NCI-H2107 (cell line): ENCODE measurements at places on chromosomes 4 and X.

DNA sequence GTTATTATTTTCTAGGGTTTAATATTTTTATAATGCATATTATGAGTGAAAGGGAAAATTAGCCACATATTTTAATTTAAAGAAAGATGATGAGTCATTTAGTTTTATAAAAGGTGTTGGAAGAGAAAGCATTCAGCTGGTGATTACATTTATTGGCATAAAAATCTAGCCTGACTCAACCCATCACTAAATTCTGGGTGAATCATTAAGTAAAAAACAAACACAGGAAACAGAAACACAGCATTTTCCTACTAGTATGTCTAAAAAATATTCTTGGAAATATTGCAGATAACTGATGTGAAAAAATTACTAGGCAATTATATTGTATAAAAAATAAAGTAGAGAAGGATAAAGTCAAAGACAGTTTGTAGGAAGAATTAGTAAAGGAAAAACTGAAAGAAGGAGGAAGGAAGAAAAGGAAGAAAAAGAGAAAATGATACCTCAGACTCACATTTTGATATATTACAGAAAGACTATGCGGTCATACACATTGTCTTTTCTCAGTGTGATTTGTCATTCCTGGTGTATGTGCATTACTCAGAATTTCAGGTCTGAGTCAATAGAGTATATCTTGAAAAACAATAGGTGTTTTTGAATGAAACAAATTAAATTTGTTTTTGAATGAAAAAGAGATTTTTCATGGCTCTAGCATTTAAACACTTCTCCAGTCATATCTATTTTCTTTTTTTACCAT lies 48.0 kb upstream of the SPOCK3 start:
- no peak for DNase-seq

- DNase-seq = no peak
Observed at GRCh38 chr4:19025031-19025430, 1003.5 kb upstream of the LCORL start.

GRCh38 chr4:143291314-143291713 lies 45.4 kb upstream of the GAB1 start:
- no peak for DNase-seq

DNA sequence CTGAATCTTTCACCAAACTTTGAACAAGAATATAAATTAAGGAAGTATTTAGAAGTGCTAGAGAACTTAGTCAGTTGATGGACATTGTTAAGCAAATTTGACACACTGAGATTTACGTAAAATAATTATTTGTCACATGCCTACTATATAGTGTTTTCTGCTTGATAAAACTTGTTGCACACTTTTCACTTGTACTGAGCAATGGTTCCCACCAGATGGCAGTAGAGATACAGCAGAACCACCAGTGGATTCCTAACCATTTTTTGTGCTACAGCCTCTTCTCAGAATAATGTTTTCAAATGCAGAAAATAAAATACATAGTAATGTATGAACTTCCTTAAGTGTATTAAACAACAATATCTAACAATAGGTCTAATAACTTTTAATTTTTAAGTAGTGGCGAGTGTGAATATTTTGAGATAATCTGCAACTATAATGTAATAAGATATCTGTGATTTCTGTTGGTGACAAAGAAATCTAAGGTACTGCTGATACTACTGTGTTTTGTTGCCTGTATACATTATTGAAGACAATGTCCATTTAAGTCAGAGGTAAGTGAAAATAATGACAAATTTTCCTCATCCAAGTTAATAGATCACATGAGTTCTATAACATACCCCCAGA lies 81.2 kb downstream of the APOOL start:
- no peak for DNase-seq

DNA sequence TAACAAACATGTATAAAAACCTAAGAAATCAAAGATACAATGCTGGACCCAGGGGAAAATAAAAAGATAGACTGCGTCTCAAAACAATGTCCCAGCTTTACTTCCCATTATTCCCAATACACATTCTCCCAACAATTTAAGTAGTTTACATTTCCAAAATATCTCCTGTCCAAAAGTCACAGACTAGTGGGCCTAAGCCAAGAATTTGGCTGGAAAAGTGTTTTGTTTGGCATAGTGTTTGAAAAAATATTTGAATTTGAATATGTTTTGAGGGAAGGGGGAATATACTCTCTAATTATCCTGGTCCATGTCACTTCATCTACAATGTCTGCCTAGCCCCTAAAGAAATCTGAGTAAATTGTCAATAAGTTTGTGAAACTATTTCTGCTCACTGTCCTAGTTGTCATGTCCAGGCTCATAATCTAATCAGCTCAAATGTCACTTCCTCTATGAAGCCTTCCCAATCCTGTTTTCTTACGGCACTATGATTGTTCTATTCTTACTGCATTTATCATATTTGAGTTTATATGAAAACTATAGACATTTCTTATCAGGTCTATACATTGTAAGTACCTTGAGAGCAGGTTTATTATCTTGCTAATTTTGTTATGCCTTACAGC lies 74.4 kb downstream of the SEC24D start:
- DNase-seq = no peak

DNA sequence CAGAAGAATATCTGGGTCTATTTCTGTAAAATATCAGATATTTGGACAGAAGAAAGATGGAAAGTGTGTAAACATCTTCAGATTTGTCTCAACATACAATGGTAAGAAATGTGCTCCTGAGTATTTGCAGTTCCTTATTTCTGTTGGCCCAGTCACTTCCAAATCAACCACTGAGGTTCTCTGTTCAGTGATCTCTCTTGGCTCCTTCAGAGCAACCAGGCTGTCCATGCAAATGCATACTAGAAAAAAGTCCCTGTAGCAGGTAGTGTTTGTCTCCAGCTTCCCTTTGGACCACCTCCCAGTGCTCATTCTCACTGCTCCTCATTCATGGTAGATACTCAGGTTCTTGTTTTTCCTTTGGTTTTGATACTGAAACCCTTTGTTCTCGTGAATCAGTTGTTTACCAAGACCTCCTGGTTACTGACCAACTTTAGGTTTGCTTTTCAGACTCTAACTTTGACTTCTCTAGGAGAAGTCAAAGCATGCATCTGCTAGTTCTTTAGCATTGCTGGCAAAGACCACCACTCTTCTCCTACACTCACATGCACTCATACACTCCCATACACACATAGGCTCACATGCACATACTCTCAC lies 28.8 kb downstream of the ASIC5 start:
- no peak for DNase-seq

DNA sequence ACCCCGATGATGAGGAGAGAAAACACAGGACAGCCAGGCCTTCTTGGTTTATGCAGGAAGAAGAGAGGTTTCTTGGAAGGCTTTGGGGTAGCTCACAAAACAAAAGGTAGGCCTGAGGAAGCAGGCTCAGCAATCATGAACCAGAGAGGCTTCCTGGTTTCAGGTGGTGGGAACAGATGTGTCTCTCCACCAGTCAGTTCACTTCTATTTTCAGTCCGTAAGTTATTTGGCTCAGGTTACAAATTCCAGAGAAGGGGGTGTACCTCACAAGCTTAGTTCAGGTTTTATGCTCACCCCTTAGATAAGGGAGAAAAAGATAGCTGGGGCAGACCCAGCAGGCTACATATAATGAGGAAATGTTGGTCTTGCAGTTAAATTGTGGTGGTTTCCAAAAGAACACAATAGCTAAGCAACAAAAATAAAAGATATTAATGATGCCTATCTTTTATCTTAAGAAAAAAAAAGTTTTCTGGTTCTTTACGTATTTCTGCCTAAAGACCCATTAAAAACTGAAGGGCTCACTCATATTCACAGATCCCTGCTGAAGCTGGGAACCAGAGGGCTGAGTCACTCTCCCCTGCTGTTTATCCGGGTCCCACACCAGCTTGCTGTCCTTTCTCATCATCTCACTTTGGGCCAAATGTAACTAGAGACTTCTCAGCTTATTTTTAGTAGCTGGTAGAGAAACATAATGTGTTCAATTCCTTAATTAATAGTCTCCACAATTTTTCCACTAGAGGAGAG lies 177.0 kb downstream of the CAMK2D start:
- no peak for DNase-seq

DNA sequence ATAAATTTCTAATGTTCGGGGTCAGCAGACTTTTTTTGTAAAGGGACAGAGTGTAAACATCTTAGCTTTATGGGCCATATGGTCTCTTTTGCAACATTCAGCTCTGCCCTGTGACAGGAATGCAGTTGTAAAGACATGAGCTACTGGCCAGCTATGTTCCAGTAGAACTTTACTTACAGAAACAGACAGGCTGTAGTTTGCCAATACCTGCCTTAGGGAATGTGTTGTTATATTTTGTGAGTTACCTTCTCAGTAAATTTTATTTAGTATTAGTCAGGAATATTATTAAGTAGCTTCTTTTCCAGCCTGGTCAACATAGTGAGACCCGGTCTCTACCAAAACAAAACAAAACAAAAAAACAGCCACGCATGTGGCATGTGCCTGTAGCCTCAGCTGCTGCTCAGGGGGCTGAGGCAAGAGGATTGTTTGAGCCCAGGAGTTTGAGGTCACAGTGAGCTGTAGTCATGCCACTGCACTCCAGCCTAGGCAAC lies 48.7 kb downstream of the HTT start:
- DNase-seq = no peak

GRCh38 chr4:15345134-15345533 lies 82.7 kb upstream of the C1QTNF7 start:
- no peak for DNase-seq

DNA sequence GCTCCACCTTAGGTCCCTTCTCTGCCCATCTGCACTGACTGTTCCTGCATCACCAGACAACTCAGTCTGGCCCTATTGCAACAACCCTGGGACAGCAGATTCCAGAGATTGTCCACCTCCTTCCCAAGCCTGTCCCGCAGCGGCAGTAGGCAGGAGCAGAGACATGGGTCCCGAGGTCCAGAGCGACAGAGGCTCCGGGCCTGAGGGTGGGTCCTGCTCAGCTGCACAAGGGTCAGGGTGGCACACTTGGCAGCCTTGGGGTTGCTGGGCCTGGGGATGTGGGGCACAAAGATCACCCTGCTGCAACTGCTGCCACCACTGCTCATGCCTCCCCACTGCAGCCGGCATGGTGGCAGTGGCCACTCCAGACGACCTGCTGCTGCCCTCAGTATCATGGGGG lies 674.5 kb downstream of the SH3BGRL start:
- DNase-seq = no peak

GRCh38 chr4:156137679-156138473 lies 184.2 kb upstream of the CTSO start:
- DNase-seq = no peak

DNA sequence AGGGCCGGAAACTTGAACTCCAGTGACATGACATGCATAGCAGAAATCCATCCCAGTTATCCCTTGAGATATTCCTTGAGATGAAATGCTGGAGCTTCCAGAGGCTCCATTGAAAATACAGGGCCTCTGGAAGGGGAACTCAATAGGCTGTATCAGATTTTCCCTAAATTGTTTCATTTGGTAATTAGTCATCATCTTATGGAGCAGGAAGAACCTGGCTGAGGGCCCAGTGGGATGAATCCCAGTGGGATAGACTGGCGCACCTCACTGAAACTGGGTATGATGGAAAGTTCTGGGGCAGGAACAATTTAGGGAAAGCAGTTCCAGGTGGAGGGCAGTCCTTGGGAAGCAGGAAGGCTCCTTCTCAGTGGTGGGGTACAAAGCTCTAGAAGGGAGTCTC lies 307.8 kb upstream of the DIPK2B start:
- no peak for DNase-seq

DNA sequence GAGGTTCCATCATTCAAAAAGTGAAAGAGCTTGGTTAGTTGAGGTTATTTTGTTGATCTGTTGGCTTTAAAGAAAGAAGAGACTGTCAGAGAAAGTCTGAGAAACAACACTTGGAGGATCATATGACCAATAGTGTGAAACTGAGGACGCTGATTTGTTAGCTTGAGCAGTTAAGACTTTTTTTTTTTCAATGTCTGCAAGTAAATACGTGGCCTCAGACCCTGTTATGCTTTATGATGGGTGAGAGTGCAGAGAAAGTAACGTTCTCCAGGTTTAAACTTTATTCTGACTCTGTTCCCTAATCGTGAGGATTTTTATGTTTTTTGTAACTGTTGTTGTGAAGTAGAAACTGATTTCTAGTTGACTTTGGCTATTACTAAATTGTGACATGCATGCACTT lies 45.9 kb downstream of the GAB1 start:
- DNase-seq = no peak

GRCh38 chrX:153763298-153763932 lies 634 bp upstream of the PLXNB3 start:
- DNase-seq = no peak

- no peak for DNase-seq
Observed at GRCh38 chrX:95055991-95056390, 1382.0 kb downstream of the FAM133A start.

DNA sequence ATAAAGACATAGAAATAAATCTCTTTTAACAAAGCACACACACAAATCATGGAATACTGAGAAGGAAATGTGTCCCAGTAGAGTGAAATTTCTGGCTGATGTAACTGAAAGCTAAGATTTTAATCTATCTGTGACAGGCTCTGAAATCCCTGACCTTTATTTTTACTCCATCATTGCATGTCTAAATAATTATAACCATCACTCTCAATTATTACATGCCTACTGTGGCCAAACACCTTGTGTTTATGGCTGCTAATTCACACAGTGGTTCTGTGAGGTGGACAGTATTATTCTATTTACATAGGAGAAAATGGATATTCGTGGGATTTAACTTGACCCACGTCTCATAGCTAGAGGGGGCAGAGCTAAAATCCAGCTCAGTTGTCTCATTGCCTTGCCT lies 438.1 kb downstream of the TLL1 start:
- no peak for DNase-seq

- DNase-seq = no peak
Observed at GRCh38 chr4:54588404-54588803, 69.4 kb upstream of the KIT start.

DNA sequence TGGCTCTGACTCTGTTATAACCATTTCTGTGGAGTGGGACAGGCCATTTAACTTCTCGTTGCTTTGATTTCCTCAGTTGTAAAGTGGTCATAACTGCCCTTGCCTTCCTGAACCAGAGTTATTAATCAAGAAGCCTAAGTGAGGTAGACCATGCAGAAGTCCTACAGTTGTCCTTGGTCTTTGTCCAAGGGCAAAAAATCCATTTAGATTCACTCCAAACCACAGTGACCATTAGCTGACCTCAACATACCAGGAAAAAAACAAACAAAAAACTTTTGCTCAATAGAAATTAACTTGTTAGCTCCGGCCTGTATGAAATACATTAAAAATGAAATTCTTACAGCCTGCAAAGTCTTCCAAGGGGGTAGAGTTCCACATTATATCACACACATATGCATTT lies 52.7 kb downstream of the TBC1D9 start:
- no peak for DNase-seq

DNA sequence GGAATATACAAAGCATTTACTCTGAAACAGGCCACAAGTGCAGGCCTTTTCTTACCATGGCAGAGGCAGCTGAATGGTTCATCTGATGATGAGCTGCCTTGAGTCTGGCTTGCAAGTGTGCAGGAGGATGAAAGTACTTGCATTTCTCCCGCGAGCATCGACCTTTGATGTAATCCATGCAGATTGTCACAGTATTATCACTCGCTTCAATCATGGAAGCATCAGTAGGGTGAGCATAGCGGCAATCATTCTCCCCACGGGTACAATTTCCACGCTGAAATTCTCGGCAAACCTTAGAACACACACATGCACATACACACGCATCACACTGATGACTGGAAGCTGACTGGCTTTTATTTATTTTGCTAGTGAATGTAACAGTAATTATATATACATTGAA lies 98.0 kb downstream of the MBNL3 start:
- no peak for DNase-seq
